ENCODE measurements at places on chromosomes 4 and X.

- no peak for DNase-seq
Observed at GRCh38 chrX:15043538-15043937, 170.3 kb downstream of the MOSPD2 start.

DNA sequence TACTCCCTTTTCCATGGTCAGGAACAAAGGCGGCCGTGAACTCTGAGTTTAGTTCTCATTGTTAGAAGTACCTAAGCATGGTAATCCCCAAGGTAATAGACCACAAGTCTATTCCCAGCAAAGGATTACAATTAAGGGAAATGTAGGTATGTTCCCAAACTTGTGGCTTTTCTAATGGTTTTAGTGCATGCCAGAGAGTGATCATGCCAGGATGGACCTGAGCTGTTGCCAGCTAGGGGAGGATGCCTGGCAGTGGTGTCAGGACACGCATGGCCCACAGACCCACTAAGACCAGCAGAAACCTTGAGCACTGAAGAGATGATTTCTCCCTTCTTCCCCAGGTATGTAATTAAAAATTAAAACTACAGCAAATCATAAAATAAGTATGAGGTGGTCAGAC is 60.8 kb downstream of the COQ2 start:
- DNase-seq, result peak; percentile 52

GRCh38 chr4:12118651-12119213 is 690.0 kb upstream of the HS3ST1 start:
- no peak for DNase-seq

- no peak for DNase-seq
Observed at GRCh38 chr4:14167876-14168510, 540.5 kb upstream of the BOD1L1 start.

DNA sequence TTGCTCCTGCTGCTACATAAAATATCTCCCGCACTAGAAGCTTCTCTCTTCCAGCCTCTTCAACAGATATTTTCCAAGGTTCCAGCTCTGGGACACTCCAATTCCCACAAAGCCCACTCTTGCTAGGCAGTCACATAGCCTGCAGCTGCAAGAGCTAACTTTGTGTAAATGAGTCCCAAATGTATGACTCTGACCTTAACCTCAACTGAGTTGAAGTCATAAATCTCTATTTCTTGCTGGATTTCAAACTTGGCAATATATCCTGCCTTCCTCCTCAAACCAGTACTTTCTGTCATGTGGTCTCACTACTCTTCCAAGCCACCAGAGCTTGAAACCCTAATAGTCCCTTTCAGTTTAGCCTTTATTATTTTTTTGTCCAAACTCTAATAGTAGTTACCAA is 315.4 kb upstream of the GRIA3 start:
- DNase-seq, result no peak

GRCh38 chr4:80206521-80207171 is 9.3 kb downstream of the PRDM8 start:
- no peak for DNase-seq

Measured in AG08395 (cell line).